ENCODE measurements at places on chromosomes 2 and 18.

- peak; percentile 59 for DNase-seq
Observed at GRCh38 chr18:13455960-13456481, 237.5 kb downstream of the LDLRAD4 start.

GRCh38 chr18:28063271-28063761 lies 113.6 kb downstream of the CDH2 start:
- DNase-seq = no peak

DNA sequence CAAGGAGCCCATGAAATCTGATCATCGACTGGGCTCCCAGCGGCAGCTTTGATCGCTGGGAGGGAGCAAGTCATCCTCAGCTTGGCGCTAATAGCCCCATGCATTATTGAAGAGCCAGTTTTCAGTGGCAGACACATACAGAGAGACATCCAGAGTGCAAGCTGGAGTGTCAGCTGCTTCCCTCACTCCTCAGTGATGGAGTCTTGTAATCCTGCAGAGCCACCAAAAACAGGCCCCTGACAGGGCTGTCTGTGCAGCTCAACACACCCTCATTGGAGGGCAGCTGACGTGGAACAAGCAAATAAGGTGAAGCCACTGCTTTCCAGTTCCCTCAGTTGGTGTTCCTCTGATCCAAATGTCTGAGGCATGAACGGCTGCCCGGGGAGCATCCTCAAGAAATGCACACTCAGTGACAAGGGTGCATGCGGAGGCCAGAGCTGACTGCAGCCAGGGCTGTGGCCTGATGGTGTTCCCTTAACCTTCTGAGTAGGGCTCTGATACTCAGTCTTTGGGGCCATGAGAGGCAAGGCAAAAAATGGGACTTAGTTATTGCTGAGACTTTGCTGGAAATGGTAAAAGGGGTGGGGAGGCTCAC lies 97.4 kb downstream of the RHOB start:
- DNase-seq = no peak

- no peak for DNase-seq
Observed at GRCh38 chr2:96415684-96416083, 80.1 kb downstream of the NCAPH start.

GRCh38 chr2:25312958-25313710 lies 28.6 kb downstream of the DNMT3A start:
- peak; percentile 52 for DNase-seq

- peak; percentile 79 for DNase-seq
Observed at GRCh38 chr2:9897331-9897737, 54.1 kb downstream of the TAF1B start.

DNA sequence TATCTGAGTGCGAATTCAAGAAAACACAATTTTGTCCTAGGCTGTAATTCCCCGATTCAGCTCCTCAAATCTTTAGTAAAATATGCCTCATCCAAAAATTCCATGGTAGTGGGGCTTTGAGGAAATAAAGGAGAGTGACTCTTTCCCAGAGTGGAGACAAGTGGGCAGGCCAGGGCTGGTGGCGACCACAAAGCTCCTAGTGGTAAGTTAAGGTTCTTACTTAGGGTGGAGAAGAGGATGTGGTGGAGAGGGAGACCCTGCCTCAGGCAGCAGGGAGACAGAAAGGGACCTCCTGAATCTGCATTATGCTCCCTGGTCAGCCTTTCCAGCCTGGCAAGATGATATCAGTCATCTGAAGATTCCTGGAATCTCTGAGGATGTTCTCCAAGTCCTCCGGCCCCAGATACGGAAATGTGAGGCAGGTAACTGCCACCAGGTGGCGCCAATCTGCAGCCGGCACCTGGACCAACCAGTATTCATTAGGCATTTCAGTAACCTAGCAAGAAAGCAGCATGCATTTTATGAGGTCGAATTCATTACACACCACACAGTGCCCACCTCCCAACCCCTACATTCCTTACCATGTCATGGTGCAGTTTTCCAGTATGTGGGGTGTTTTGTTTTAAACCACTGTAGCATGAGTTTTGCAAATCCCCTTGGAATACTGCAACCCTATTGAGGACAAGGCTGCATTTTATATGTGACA lies 106.4 kb downstream of the POLE4 start:
- DNase-seq = peak; percentile 59

Data from activated CD4-positive, alpha-beta T cell treated with anti-CD3 and anti-CD28 coated beads, Interleukin-2, amount 50 U/mL, for 48 hours (primary cell).